ENCODE measurements at places on chromosomes 13 and 19. TPM values are rescaled to one million over a fixed set of nuclear protein-coding genes. Genes with fewer than 3 reads are reported as not detected.
A peak's percentile ranks its signal among the peaks of the same experiment; 100 is the strongest.

Gene MEGF8
- total RNA-seq: 4.2 TPM

GRCh38 chr13:26488236-26489003 is 69.1 kb upstream of the WASF3 start:
- peaks cover 12% of the 10 kb centered on the region for H3K4me1 ChIP-seq
- no peaks in the 10 kb centered on the region for H3K36me3 ChIP-seq

GRCh38 chr19:41106177-41106576 is 8.1 kb upstream of the CYP2F1 start:
- no peaks in the 10 kb centered on the region for H3K4me1 ChIP-seq
- DNase-seq: no peak
- no peak overlapping the region for H3K27ac ChIP-seq
- H3K36me3 ChIP-seq: no peaks in the 10 kb centered on the region

DNA sequence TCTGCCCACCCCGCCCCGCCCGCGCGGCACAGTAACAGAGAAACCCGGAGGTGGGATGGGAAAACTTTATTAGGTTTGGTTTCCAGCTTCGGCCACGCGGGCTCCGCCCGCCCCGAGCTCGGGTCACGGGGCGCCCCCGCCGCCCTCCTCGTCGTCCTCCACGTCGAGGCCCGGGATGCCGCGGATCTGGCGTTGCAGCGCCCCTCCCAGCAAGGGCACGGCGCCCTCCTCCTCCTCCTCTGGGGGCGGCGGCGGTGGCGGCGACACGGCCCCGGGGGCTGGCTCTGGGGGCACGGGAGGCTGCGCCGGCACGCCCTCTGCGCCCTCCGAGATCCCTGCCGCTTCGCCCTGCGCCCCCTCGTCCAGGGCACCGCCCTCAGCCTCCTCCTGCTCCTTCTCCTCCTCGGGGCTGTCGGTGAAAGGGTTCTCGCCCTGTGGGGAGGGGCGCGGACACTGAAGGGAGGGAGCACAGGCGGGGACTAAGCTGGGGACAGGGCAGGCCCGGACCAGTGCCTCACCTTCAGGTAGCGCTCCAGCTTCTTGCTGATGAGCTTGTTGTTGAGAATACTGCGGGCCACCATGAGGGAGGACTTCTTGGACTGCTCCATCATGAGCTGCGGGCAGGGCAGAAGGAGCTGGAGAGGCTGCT is 536 bp upstream of the AKAP8 start:
- peak overlapping the region; percentile 52 for H3K27ac ChIP-seq
- peak overlapping the region; percentile 75 for H3K4me3 ChIP-seq
- H3K4me1 ChIP-seq: peaks cover 29% of the 10 kb centered on the region
- peaks cover 9% of the 10 kb centered on the region for H3K36me3 ChIP-seq
- no peak for DNase-seq

DNA sequence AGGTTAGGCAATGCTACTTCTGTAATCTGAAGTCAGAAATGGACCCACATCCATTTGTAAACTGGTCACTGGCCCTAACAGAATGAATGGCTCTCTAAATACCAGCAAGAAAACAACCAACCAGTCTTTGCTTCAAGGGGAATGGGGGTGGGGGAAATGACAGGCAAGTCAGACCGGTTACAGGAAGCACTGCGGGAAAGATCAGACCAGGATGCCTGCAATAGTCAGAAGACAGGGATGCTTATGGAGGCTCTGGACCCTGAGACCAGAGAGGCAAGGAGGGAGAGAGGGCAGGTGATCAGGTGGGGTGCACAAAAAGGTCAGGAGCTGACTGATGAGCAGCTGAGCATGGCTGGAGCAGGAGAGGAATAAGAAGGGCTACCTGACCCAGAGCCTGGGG is 13.1 kb downstream of the MED26 start:
- H3K4me3 ChIP-seq: no peak overlapping the region
- H3K27ac ChIP-seq: no peak overlapping the region
- H3K27me3 ChIP-seq: no peaks in the 10 kb centered on the region
- H3K36me3 ChIP-seq: peaks cover 2% of the 10 kb centered on the region
- DNase-seq: no peak
- peaks cover 74% of the 10 kb centered on the region for H3K4me1 ChIP-seq

- no peak overlapping the region for H3K27ac ChIP-seq
- peak overlapping the region; percentile 22 for H3K4me3 ChIP-seq
Measured at GRCh38 chr19:49142866-49143335, 12.3 kb downstream of the HRC start.

DNA sequence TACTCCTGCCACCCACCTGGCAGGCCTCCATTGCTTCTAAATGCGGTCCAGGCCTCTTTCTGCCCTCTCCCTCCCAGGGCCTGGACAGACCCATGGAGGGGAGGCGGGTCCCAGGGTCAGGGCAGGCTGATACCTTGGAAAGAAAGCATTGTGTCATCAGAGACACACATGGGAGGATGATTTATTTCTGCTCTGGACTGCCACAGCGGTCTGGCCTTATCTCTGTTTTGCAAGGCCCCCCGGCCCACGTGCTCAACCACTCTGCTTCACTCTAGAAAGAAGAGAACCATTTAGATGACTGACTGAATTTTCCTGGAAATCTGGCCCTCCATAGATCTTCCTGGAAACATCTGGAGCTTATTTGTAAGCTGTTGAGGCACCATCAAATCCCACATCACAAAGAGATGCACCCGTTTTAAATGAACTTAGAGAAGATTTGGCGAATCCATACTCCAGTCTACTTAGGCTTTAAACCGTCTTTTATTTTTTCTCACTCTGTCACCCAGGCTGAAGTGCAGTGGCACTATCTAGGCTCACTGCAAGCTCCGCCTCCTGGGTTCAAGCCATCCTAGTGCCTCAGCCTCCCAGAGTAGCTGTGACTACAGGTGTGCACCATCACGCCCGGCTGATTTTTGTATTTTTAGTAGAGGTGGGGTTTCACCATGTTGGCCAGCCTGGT is 48.3 kb upstream of the URI1 start:
- no peaks in the 10 kb centered on the region for H3K36me3 ChIP-seq
- DNase-seq: no peak
- no peaks in the 10 kb centered on the region for H3K27me3 ChIP-seq
- no peaks in the 10 kb centered on the region for H3K4me1 ChIP-seq

Gene ZNF154
- 16.9 TPM for total RNA-seq

GRCh38 chr19:7769171-7769570 is 6.1 kb downstream of the CLEC4M start:
- H3K27ac ChIP-seq: no peak overlapping the region
- peaks cover 12% of the 10 kb centered on the region for H3K4me1 ChIP-seq
- H3K4me3 ChIP-seq: no peak overlapping the region
- DNase-seq: no peak
- H3K36me3 ChIP-seq: no peaks in the 10 kb centered on the region
- H3K27me3 ChIP-seq: no peaks in the 10 kb centered on the region

Gene LILRB4
- 0.22 TPM for total RNA-seq

Gene PSG6
- total RNA-seq: not detected

DNA sequence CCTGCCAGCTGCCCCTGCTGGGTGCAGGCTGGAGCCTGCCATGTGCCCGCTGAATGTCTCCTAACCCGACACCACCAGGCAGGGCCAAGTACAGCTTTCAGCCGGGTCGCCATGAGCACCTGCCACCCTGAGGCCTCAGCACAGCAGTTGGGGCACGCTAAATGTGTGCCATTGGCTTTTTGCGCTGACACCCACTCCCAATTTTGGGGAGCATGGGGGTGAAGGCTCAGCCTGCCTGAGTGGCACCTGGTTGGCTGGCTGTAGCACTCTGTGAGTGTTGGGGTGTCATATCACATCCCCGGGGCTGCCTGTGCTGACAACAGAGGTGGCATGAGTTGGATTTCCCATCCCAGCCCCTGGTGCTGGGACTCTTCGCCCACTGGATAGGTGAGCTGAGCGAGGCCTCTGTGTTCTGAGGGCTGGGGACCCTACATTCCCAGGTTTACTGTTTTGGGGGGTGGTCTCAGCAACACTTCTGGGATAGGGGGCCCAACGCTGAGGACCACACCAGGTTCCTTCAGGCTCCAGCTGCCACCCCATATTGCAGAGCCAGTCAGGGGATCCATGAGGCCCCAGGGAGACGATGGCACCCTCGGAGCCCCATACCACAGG is 7.2 kb upstream of the RELB start:
- DNase-seq: no peak
- no peaks in the 10 kb centered on the region for H3K27me3 ChIP-seq
- H3K4me3 ChIP-seq: no peak overlapping the region

DNA sequence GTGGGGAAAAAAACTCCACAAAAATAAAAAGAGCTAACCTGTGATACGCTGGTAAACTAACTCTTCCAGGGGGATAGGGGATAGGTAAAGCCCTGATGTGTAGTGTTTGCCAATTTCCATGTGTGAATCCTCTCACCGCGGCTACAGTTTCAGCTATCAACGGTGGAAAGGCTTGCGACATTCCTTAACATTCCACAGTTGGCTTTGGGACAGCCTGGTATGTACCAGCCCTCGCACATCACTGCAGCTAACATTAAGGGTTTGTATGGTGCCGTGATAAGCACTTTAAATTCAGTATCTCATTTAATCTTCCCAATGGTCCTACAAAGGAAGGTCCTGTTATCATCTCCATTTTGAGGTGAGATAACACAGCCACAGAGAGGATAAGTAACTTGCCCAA is 112.4 kb downstream of the KATNAL1 start:
- H3K4me1 ChIP-seq: no peaks in the 10 kb centered on the region
- H3K27ac ChIP-seq: no peak overlapping the region
- H3K4me3 ChIP-seq: no peak overlapping the region
- H3K27me3 ChIP-seq: no peaks in the 10 kb centered on the region
- no peak for DNase-seq
- no peaks in the 10 kb centered on the region for H3K36me3 ChIP-seq

Gene TRIM13
- 32.9 TPM for total RNA-seq

Gene CLEC4G
- not detected for total RNA-seq

DNA sequence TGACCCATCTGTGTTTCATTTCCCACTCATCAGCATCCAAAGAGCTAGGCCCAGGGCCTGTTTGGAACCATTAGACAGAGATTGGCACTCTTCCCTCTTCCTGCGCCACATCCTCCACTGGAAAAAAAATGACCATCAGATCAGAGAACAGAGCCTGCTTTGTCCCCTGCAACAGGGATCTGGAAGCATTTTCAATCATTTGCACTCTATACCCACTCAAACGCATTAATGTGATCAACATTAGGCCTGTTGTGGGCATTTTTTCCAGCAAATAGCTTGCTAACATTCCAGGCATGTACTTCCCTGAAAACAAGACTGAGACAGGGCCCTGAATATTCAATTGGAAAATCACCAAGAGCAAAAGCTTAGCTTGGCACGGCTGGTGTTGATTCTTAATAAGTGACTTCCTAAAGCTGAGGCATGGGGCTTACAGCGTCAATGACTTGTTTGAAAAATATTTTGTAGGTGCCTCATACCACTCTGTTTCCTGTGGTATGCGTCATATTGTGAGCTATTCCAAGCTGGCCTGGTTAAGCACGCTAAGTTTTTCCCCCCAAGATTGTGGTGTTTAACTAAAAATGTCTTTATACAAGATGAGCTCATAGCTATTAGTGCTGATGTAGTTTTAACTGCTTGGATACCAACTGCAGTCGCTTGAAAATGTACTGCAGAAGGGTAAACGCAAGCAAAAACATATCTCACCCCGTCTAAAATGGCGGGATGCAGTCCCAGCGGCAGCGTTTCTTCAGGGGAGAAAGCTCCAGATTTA is 404.4 kb downstream of the SPRY2 start:
- H3K4me1 ChIP-seq: no peaks in the 10 kb centered on the region
- no peaks in the 10 kb centered on the region for H3K27me3 ChIP-seq
- no peak for DNase-seq
- no peak overlapping the region for H3K27ac ChIP-seq
- H3K36me3 ChIP-seq: no peaks in the 10 kb centered on the region

Gene CASP14
- not detected for total RNA-seq

DNA sequence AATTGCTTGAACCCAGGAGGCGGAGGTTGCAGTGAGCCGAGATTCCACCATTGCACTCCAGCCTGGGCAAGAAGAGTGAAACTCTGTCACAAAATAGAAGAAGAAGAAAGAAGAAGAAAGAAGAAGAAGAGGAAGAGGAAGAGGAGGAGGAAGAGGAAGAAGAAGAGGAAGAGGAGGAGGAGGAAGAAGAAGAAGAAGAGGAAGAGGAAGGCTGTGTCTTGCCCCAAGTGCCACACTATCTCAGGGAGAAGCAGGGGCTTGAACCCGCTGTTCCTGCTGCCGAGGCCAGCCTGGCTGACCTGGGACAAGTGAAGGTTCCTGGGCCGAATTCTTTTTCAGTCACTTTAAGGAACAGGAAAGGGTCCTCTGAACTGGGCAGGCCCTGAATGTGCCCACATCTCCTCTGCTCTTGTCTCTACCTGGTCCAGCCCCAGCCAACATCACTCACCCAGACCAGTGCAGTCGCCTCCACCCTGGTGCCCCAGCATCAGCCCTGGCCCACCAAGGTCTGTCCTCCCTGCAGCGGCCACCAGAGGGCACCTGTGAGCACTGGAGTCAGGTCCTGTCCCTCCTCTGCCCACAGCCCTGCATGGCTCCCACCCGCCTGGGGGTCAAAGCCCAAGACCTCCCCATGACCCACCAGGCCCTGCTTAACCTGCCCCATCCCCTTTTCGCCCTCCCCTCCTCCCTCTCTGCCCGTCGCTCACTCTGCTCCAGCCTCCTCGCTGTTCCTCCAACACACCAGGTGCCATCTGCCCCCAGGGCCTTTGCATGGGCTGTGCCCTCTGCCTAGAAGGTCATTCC is 20.0 kb downstream of the TICAM1 start:
- no peaks in the 10 kb centered on the region for H3K27me3 ChIP-seq
- H3K4me3 ChIP-seq: no peak overlapping the region
- peak; percentile 89 for DNase-seq
- peaks cover 21% of the 10 kb centered on the region for H3K4me1 ChIP-seq

GRCh38 chr19:21321996-21322395 is 7.2 kb downstream of the ZNF708 start:
- H3K4me1 ChIP-seq: peaks cover 9% of the 10 kb centered on the region
- H3K27me3 ChIP-seq: no peaks in the 10 kb centered on the region

Gene ZSCAN4
- not detected for total RNA-seq

GRCh38 chr19:3986260-3987041 is 1.2 kb upstream of the EEF2 start:
- H3K4me3 ChIP-seq: peak overlapping the region; percentile 88
- peak; percentile 44 for DNase-seq
- H3K27me3 ChIP-seq: no peaks in the 10 kb centered on the region
- H3K36me3 ChIP-seq: peaks cover 30% of the 10 kb centered on the region
- peaks cover 61% of the 10 kb centered on the region for H3K4me1 ChIP-seq

Gene IL27RA
- total RNA-seq: 26.7 TPM
